Omental fat pad (tissue), 4 donors: ENCODE measurements at places on chromosomes 1 and 21.

- no peak for DNase-seq
Measured at GRCh38 chr21:32726839-32727686, 750 bp downstream of the SYNJ1 start.

DNA sequence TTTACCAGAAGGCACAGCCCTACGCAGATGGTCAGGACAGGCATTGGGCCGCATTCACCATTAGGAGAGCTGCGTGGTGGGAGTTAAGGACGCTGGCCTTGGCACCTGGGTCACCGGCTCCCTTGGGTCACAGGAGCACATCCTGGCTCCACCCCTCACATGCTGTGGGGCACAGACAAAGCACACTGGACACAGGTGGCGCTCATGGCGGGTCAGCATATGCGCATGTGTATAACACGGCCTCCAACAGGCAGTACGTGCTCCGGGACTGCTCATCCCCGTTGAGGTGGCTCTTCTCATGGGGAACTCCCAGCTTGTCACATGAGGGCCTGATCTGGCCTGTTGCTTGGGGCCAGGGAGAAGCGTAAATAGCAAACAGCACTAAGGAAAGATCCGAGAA lies 25.0 kb downstream of the PGBD5 start:
- no peak for DNase-seq

GRCh38 chr1:154813300-154813816 lies 56.7 kb downstream of the KCNN3 start:
- no peak for DNase-seq

DNA sequence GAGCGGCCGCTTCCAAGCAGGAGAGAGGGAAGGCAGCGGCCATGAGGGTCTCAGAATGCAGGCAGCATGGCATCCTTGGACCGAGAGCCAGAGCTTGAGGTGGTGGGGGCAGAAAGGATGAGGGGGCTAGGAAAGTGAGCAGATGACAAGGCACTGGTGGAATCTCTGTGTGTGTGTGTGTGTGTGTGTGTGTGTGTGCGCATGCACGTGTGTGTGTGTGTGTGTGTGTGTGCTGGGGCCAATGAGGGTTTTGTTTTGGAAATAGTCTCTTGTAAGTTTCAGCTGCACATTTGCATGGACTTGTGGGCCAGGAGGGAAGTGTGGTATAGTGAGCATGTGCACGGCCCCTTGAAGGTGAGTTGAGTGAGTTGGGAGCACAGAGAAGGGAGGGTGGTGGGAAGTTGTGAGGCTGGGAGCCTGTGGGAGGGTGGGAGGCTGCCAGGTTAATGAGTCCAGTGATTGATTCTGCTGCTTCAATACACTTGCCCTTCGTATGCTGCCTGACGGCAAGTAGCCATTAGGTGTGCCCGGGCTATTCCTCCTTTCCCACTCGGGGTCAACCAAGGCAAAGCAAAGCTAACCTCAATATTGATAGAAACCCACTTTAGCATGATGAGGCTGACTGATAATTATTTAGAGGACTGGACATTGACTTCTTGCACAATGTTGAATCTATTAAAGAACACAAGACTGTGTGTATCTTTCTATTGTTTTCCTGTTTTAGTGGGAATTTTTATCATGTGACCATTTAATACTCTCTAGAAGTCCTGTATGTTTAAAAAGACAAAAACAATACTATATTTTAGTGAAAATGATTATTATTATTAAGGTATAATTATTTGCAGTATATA lies 80.3 kb downstream of the PROX1 start:
- DNase-seq: no peak

GRCh38 chr1:164101802-164102201 lies 457.2 kb upstream of the PBX1 start:
- no peak for DNase-seq

GRCh38 chr1:85091671-85092280 lies 43.5 kb upstream of the MCOLN3 start:
- DNase-seq: no peak

DNA sequence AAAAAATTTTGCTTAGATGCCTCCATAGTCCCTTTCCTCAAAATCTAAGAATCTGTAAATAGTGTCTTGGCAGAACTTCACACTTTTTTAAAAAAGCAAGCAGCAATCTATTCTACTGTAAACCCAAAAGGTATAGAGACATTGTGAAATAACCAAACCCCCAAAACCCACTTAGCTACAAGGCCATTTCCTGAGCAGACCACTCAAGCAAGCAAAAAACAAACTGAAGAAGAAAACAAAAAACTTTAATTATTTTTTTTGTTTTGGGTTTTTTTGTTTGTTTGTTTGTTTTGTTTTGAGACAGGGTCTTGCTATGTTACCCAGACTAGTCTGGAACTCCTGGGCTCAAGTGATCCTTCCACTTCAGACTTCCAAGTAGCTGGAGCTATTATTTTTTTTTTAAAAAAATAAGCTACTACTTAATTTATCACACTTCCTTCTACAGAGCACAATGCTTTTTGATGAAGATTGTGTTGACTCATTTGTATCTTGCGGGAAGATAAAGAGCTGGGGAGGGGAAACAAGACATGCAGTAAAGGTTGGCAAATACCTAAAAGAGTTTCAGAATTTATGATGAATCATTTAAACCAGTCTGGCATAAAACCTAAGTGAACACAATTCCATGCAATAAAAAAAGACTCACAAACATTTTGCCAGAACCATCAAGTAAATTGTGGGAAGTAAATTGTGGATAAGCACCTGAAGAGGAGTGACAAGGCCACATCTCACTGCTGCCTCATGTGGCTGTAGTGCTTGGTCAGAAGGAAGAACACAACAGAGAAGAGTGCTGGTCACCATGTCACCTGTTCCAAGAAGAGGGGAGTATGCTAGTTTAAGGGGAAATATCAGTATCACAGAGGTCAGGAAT lies 2.7 kb upstream of the PTPN22 start:
- no peak for DNase-seq

- DNase-seq: no peak
Measured at GRCh38 chr1:98659879-98660278, 1.6 kb upstream of the SNX7 start.

- no peak for DNase-seq
Measured at GRCh38 chr1:1281533-1282321, 1.5 kb downstream of the SCNN1D start.

GRCh38 chr1:202085682-202086373 lies 36.9 kb upstream of the GPR37L1 start:
- no peak for DNase-seq

DNA sequence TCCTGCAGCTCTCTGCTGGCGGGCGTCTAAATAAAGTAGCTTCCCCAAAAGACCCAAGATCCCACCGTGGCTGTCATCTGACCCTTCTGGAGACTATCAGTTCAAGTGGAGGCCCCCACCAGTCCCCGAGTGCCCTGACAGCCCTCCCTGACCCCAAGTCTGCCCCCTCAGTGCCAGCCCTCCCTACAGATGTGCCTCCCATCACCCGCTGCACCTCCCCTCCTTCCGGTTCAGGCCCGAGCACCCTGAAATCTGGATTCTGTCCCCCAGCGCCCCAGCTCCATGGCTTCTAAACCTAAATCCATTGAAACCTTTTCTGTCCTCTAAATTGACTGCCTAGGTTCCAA lies 595 bp downstream of the IL10RB start:
- no peak for DNase-seq

DNA sequence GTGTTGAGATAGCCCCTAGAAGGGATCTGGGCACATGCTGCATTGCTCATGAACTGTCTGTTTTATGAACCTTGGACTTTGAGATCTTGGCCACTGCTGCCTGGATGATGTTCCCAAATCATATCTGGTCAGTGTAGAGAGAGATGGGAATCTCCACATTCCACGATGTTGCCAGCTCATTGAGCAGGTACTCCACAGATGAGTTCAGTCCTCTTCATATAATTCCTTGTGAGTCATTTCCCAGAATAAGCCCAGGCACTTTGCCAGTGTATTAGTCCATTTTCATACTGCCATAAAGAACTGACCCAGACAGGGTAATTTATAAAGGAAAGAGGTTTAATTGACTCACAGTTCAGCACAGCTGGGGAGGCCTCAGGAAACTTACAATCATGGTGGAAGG lies 254.0 kb upstream of the RUNX1 start:
- DNase-seq: no peak

DNA sequence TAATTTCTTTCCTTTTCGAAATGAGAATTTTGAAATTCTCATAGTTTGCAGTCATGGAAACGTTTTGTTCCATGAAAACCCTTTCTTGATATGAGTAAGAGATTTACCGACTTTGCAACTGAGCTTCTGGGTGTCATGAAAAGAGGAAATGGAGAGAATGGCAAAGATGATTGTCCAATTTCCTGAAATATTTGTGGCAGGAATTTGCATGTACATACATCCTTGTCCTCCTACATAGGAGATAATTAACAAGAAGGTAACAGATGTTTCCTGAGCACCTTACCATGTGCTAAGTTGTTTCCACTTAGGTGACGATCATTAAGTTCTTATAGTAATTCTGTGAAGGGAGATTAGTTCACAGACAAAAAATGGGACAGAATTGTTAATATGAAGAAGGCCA lies 170.7 kb downstream of the NEGR1 start:
- DNase-seq: no peak

- DNase-seq: no peak
Measured at GRCh38 chr1:6967431-6968111, 182.3 kb downstream of the CAMTA1 start.

- no peak for DNase-seq
Measured at GRCh38 chr1:29860056-29860455, 623.7 kb downstream of the PTPRU start.

- peak; percentile 32 for DNase-seq
Measured at GRCh38 chr1:1033009-1033587, 13.2 kb downstream of the AGRN start.

DNA sequence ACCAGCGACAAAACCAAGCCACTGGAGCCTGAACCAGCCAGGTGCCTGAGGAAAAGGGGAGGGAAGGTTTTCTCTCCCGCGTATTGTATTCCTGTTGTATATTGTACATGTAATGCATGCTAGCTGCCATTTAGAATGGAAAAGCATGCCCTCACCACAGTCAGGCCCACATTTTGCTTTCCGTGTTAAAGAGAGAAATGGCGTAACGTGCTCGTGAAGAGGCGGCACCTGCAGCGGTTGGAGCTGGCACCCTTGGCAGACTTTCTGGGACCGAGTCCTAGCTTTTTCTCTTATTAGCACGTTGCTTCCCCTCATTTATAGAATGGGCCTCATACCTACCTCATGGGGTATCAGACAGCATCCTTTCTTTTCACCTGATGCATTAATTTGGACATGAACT lies 135.3 kb upstream of the IRF2BP2 start:
- DNase-seq: no peak

DNA sequence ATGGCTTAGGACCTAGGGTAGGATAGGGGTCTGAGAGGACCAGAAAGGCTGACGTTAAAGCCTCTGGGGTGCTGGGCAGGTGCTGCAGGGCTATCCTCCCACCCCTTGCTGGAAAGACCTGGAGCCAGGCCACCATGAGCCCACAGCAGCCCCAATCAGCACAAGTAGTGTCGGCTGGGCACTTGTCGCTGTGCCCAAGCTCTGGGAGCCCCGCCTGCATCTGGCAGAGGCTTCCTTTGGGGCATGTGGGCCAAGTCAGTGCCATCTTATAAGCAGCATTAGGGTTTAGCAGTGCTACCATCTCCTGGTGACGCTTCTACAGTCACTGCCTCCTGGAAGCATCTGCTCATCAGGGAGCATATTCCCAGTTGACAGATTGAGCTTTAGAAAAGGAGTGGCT lies 31.3 kb downstream of the MAN1C1 start:
- DNase-seq: no peak

DNA sequence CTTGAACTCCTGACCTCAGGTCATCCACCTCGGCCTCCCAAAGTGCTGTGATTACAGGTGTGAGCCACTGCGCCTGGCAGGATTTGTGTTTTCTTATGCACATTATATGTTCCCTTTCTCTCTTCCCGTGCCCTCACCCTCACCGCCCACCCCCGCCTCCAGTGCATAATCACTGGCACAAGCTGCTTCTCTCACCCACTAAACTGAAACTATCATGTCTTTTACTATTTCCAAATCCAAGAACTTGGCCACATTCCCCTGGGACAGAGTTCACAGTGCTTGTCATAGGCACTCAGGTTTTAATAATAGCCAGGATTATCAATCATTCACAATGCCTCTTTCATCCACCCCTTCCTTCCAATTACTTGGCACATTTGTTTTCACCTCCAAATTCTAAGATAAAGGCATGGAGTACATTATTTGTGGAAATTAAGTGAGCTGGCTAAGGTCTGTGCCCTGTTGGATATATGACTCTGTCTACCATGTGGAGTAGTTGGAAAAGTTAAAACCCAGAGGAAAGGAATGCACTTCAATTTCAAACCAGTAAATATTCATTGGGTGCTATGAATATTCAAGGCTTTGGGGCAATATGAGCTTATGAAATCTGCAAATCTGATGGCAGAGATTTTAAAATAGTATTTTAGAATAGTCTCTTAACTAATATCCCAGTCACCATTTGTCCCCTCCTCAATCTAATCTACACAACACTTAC lies 17.6 kb upstream of the MAPKAPK2 start:
- DNase-seq: no peak

DNA sequence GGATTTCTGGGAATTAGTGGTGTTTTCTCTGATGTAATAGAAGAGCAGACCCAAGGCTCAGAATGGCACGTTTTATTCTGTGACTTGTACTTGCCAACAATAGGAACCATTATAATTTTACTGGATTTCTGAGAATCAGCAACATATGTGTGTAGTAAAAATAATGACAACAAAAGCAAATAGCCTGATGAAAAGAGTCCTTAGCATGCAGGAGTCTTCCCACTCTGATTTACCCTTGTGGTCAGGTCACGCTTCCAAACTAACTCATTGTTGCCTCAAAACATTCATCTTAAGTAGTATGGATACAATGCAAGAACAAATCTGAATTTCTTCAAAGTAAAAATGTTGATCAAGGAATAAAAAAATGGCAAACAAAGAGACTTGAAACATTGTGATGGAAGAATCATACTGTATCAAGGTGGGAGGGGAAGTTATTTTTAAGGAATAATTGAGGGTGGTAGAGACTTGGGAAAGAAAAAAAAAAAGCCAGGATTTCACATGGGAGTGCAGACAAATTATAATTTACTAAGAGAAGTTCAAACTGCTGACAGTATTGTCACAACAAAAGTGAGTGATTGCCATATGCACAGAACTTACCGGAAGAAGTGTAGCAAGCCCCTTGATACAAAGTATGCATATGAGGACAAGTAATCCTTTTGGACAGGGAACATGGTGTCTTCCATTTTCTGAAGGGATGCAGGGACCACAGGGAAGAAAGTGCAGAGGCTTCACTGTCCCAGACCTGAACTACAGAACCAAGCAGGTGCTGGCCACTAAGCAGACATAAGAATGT lies 31.2 kb upstream of the RGL1 start:
- DNase-seq: no peak

- DNase-seq: no peak
Measured at GRCh38 chr1:12147201-12147701, 19.5 kb upstream of the TNFRSF1B start.

DNA sequence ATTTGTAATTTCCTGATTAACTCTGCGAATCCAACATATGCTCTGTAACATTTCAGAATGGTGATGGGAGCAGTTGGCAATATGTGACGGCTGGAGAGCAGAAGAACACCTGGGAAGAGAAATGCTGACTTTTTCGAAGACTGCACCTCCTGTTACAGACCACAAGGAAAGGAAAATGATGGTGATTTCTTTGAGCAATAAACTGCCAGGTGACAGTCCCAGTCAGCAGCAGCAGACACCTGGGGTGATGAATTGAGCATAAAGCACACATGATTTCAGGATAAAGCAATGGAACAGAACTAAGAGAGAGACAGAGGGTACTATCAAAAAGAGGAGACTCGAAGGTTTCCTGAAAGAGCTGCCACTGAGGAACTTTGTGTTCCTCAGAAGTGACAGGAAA lies 528.6 kb downstream of the NEGR1 start:
- no peak for DNase-seq
